AG09309 (cell line): ENCODE measurements at places on chromosomes 5 and 9.

DNA sequence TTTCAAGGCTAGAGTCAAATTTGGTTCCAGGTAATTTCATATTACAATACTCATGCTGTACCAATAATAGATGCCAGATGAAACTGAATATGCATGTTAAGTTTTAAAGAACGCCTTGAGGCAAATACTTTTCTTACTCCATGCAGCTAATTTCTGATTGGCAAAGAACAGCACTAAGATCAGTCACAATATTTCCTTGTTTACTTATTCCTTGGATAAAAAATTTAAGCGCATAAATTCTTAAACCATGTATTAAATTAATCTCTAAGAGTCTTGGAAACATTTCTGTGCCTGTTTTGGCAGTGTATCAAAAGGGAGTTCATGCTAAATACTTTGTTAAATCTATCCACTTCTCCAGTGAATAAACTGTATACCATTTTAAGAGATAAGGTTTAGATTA, 173.5 kb downstream of the SLC12A2 start:
- DNase-seq: no peak

DNA sequence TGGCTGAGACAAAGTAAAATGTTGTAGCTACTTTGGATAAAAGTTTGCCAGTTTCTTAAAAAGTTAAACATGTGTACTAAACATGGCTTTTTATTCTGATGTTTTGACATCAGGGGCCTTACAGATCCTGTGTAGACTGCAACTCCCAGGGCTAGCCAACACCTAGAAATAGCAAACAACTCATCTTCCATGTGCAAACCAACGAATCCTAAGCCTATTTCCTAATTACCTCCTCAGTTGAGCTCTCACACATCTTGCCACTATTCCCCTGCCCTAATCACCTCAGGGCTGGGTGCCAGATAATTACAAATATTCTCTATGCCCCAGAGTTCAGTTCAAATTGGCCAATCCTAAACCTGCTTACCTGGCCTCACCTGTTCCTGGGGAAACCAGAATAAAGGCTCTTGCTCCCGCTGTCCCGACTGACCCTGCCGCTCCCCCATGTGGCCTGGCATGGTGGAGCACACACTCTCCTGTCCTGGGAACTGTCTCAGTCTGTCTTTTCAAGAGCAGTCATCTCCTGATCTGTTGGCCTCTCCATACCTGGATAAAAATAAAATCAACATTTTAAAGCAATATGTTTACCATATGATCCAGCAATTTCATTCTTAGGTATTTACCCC, 37.1 kb upstream of the FAM169A start:
- no peak for DNase-seq

GRCh38 chr5:95283022-95283615, 1.8 kb downstream of the MCTP1 start:
- no peak for DNase-seq

GRCh38 chr5:115342590-115343377, 46.3 kb upstream of the CCDC112 start:
- no peak for DNase-seq

DNA sequence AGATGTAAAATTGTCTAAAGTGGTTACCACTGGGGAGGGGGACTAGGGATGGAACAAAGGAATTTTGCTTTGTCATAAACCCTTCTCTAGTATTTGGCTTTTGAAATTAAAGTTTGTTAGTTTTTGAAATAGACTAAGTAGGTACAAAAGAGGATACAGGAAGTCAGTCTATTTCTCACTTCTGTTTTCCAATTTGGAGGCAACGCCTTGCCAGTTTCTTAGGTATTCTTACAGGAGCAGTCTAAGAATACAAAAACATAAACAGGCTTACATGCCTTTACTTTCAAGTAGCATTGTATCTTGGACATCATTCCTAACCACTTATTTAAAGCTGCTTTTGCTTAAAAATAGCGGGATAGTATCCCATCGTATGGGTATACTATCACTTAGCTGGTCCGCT, 34.4 kb downstream of the ALG2 start:
- no peak for DNase-seq

- no peak for DNase-seq
Measured at GRCh38 chr9:77872863-77873262, 158.7 kb downstream of the GNAQ start.

DNA sequence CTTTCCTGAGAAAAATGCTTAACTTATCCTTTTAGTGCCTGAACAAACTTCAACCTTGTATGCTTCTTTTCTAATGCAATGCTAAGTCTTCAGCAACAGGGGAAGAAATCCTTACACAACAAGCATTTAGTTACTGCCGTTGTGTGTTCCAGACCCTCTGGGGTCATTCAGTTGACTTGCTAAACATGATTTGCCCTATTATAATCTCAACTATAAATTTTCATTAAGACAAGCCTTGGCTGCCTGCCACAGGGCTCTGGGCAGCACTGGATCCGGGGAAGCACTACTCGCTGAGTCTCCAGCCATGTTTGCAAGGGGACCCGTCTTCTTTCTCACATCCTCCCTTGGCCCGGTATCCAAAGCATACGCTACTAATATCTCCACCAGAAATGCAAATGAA, 58.1 kb downstream of the PTCH1 start:
- no peak for DNase-seq

- no peak for DNase-seq
Measured at GRCh38 chr5:154308443-154309370, 118.2 kb downstream of the GALNT10 start.

DNA sequence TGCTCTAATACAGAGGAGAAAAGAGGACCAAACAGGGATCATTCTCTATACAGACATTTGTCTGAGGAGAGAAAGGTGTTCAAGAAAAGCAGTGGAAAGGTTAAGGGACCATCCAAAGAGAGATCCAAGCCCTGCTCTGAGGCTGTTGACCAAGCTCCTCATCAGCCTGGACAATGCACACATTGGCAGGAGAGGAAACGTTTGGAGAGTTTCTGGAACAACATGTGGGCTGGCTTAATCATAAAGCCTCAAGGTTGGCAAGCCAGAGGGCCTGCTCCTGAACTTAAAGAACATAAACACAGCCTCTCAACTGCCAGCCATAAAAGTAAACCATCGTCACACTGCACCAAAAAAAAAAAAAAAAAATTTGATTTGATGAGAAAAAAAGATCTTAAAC, 184.4 kb upstream of the SLC12A2 start:
- no peak for DNase-seq

DNA sequence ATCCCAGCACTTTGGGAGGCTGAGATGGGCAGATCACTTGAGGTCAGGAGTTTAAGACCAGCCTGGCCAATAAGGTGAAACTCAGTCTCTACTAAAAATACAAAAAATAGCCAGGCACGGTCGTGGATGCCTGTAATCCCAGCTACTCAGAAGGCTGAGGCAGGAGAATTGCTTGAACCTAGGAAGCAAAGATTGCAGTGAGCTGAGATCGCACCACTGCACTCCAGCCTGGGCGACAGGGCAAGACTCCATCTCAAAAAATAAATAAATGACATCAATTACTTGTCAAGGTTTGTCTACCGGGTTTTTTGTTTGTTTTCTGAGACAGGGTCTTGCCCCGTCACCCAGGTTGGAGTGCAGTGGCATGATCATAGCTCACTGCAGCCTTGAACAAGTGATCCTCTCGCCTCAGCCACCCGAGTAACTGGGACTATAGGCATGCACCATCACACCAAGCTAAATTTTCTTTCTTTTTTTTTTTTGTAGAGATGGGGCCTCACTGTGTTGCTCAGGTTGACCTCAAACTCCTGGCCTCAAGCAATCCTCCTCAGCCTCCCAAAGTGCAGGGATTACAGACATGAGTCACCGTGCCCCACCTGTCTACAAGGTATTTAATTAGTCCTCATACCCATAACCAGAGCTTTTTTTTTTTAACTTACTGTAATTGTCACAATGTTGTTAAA, 64.9 kb downstream of the SUSD1 start:
- no peak for DNase-seq

DNA sequence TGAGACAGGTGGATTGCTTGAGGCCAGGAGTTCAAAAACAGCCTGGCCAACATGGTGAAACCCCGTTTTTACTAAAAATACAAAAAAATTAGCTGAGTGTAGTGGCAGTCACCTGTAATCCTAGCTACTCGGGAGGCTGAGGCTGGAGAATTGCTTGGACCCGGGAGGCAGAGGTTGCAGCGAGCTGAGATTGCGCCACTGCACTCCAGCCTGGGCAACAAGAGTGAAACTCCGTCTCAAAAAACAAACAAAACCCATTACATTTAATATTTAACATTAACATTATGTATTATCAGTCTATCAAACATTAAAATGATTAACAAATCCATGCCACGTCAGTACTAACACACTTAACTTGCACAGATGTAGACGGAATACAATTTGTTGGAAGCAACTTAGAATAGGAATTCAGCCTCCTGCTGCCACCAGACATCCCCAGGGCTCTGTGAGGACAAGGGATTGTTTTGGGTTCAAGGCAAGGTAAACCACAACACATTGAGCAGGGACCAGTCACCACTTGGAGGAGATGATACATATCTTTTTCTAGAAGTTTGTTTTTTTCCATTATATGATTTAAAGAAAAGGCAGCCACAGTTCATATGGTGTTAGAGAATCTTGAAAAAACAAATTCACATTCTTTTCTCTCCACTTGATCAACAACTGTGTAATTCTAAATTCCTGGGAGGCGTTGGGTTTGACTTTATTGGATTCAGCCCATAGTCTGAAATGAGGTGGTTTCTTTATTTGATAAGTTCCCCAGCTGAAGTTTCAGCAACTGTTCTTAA, 104.1 kb upstream of the BASP1 start:
- DNase-seq: peak; percentile 69

GRCh38 chr9:81874250-81874649, 54.0 kb upstream of the SPATA31D4 start:
- no peak for DNase-seq

GRCh38 chr9:71465392-71465791, 302.9 kb downstream of the CEMIP2 start:
- no peak for DNase-seq

DNA sequence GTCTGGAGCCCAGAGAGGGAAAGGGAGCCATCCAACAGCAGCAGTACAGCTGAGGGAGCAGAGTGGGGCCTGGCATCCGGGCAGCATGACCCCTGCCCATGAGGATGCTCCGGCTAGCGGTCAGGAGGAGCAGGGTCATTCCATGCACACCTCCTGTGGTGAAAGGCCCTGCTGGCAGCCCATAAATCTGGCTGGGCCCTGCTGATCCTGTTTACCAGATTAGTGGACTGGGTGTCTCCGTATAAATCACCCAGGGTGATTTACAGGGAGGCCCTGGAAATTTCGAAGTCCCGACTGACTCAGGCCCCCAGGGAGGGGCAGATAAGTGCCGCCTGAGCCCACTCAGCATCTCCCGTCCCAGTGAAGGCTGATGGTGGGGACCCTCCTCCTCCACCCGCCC, 117.6 kb upstream of the HAND1 start:
- DNase-seq: no peak

- no peak for DNase-seq
Measured at GRCh38 chr9:86649913-86650312, 295.7 kb upstream of the TUT7 start.

DNA sequence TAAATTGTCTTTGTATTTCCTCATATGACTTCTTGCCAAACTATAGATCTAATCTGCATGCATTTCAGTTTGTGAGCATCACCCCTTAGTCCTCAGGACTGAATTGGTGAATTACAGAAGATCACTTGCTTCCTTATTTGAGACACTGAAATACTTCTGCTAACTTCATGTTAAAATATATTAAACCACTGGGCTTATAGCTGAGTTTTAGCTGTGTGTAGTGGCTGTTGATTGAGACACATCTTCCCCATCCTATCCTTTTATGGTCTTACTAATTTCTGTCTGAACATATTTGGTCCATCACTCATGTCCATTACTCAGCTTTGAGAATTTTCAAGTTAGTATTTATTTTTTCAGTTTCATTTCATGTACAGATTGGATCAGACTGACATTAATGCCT, 295.9 kb downstream of the PSAT1 start:
- DNase-seq: peak; percentile 45

GRCh38 chr5:124650147-124650561, 96.3 kb downstream of the ZNF608 start:
- no peak for DNase-seq

DNA sequence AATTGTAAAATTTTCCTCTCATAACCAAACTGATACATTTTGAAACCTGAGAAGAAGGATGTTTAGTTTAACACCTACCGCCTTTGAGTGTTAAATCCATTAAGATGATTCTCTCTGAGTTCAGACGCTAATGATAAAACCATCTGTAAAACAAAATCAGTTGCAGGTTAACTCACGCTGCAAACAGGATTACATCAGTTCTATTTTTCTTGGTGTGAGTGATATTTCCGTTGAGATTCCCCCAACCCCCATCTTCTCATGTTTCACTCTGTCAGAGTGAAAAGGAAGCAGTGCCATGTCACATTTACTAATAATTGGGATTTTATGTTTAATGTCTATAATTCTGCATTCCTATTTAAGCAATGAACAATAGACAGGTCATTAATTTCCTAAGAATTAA, 146.5 kb downstream of the FANCC start:
- DNase-seq: no peak

DNA sequence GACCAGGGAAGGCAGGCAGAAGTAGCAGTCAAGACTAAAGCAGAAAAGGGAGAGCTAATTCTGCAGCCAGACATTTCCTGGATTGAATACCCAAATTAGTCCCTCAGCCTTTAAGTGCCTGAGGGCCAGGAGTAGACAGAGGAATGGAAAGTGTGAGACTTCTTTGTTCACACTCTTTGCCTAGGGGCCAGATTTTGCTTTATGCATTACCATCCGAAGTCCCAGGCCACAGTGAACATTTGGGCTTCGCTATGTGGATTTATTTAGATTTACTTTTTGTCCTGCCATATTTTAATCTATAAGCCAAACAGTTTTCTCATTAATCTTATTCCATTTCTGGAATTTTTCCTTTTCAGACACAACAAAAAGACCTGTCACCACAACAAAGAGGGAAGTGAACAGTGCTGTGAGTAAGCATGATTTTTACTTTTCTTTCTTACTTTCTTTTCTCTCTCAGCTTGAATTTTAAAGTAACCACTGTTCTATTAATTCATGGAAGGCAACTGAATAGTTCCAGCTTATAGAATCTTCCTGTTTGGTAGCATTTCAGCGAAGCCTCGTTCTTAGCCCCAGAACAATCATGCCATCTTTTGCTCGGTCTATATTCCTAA, 52.6 kb downstream of the PDCD1LG2 start:
- no peak for DNase-seq

GRCh38 chr5:14261235-14261634, 118.1 kb downstream of the TRIO start:
- DNase-seq: no peak

DNA sequence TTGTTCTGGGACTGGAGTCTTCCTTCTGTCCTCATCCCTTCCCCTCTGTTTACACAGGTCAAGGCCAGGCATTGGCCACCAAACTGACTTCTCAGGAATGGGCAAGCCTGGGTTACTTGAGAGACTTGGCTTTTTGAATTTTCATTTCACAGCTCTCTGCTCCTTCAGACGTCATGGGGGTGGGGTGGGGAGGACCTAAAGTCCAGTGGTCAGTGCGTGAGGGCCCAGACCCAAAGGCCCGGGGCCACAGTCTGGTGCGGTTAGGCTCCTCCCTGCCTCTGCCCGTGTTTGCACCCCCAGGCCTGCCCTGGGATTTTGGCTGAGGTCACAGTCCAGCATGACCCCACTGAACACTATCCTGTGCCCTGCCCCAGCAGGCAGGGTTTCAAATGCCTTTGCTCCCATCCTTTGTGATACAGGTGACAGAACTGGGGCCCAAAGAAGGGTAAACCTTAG, 4.1 kb upstream of the CXXC5 start:
- no peak for DNase-seq
